Astrocyte of the spinal cord (primary cell): ENCODE measurements at places on chromosomes 2 and 18.

DNA sequence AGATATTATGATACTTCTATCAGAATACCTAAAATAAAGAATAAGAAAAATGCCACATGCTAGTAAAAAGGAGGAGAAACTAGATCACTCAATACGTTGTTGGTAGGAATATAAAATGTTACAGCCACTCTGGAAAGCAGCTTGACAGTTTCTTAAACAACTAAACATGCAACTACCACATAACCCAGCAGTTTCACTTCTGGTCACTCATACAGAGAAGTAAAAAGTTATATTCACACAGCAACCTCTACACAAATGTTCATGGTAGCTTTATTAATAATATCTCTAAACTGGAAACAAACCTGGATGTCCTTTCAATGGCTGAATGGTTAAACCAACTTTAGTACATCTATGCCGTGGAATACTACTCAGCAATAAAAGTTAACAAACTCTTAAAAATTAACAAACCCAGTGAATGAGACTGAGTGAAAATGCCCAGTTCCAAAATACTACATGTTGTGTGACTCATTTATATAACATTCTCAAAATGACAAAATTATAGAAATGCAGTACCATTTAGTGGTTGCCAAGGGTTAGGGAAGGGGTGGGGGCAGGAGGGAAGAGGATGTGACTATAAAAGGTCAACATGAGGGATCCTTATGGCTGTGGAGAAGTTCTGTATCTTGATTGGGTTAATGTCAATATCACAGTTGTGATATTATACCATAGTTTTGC lies 124.1 kb downstream of the MMADHC start:
- DNase-seq = no peak

DNA sequence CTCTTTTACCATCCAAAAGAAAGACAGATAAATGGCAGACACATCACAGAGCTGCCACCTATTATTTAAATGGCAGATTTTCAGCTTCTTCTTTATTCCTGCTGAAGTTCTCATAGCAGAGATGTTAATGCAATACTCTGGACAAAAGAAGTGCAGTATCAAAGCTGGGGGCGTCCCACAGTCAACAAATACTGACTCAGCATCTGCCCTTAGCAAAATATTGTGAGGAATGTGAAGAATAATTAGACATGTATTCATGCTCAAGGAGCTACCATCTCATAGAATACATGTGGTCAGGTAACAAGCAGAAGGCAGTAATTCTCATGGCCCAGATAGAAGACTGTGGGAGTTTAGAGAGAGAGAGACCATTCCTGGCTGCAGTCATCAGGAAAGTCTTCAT lies 108.0 kb upstream of the TANK start:
- no peak for DNase-seq

GRCh38 chr2:113253453-113253852 lies 25.3 kb downstream of the PAX8 start:
- no peak for DNase-seq

GRCh38 chr2:124112966-124113365 lies 87.9 kb downstream of the CNTNAP5 start:
- DNase-seq = peak; percentile 3

DNA sequence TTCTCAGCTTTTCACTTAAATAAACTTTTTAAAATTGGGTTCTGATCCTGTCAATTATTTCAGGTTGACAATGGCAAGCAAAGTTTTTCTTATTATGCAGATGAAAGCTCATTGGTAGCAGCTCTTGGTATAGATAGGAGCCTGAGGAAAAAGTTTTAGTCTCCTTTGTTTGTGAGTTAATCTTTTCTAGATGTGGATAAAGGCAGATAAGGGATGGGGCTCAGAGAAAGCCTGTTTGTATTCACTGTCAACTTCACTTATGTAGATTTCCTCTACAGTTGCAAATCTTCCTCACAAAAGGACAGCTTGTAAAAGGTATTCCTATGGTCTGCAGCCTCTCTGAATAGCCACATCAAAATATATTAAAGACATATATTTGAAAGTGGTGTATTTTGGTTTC lies 224.5 kb upstream of the SPOPL start:
- no peak for DNase-seq

DNA sequence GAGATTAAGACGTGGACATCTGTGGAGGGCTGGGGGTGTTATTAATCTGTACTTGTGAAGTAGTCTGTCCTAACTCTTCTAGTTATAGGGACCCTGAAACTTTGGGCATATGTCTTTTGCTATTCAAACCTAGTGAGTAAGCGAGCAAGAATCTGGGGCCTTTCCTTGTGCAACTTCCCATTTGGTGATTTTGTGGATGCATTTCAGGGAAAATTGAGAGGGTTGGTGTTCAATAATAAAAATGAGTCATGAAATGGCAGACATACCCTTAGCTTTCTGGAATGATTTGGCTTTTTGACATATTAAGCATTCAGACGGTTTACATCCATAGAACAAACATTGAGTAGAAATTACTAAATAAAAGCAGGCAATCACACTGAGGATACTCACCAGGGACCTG lies 17.0 kb downstream of the COL4A4 start:
- DNase-seq = no peak

DNA sequence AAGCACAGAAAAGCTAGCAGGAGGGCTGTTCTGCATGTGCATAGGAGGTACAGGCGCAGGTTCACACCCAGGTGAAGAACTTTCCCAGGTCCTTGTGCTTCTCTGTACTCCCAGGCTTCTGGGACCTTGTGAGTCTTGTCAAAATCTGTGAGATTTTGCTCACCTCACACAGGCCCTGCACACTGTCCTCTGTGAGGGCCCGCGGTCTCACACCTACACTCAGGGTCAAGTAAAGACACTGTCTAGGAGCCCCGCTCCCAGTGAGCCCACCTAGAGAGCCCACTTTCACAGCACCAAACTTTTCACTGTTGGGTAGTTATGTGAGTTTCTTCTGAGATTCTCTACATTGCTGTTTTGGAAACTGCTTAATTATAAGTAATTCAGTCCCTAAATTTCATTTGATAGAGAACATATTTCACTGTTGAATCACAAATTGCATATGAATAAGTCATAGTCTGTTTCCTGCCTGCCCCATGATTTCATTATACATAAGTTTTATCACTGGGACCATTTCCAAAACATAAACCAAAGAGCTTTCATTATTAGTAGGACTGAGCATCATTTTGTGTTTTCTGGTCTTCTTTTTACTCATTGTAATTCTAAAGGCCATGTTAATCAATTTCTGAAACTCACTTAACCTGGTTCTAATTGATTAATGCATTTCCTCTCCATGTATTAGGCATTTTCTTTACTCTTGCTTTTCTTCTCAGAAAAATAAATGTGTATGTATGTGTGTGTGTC lies 234.2 kb upstream of the SPOPL start:
- peak; percentile 67 for DNase-seq

DNA sequence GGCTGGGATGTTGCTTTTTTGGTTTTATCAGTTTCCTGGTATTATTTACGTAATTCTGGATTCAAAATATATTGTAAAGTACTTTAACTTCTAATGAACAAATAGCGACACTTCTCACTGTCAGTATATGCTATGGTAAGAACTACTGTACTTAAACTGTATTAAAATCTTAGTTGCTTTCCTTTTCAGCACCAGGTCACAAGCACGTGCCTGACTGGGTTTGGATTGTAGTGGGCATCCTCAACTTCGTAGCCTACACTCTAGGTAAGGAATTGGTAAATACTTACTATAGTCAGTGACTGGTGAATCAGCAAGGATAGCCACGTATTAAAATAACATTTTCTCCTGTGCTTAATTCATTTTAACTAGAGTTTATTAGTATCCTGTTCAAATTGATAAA lies 20.4 kb upstream of the ADGRF3 start:
- DNase-seq = no peak

GRCh38 chr2:29114946-29115609 lies at the start of gene CLIP4:
CLIP4 (plus strand) TSS chr2:29115415; CDS start chr2:29121389, 5,974 bp downstream.
- peak; percentile 52 for DNase-seq

- peak; percentile 41 for DNase-seq
Observed at GRCh38 chr2:64652231-64653108, 1.2 kb downstream of the SERTAD2 start.

GRCh38 chr2:47519604-47520301 lies 116.8 kb downstream of the MSH2 start:
- DNase-seq = no peak

DNA sequence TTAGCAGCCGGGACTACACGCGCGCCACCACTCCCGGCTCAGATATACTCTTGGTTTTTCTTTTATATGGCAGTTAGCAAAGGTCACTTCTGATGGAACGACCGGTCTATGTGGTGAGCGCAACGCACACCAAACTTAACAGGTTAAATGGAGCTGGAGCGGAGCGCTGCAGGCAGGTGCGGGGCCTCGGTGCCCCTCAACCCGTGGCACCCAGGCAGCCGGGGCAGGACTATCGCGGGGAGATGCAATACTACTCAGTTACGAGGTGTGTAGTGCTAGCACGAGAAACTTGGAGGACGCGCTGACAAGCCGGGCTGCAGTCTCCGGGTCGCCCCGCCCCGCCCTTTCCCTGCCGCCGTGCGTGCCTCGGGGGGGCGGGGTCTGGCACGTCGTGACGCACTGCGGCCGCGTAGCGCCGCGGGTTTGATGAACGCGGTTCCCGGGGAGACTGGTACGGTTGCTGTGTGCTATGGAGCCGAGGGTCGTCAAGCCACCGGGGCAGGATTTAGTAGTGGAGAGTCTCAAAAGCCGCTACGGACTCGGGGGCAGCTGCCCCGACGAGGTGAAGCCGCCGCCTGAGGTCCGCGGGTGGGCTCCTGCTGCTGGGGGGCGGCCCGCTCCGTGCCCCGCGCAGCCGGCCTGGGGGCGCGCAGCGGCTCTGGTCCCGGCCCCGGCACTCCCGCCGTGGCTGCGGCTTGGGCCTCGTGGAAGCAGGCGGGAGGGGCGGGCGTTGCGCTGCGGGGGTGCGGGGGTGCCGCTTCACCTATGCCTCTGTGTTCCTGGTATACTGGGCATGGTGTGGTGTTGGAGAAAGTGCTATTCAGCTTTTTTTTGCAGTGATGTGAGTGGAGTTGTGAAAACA lies at the start of gene CCDC138:
Gene CCDC138, plus strand, starts transcription at position 418 of the 862 bp plus-strand sequence. Its CDS starts 52 bp downstream, at position 470.
- DNase-seq = peak; percentile 90
